Left ventricle myocardium inferior (tissue), 1 donor: ENCODE measurements at places on chromosomes 4 and X.

GRCh38 chrX:149516604-149517003 is 11.5 kb upstream of the IDS start:
- no peak for DNase-seq

DNA sequence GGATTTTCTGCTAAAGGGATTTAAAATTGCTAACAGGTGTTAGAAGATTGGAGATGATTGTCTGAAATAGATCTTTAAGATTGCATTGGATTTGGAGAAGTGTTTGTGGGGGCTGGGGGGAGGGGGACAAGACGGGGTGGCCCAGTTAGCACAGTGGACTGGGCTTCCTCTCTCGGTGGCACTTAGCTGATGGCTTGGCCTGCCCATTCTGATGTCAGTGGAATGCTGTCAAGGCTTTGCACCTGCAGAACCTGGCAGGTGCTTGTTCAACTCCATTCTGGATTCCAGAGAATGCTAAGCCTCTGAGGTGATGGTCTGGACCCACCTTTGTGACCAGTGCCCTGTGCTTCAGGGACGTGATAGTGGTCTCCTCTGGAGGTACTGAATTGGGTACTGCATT is 43.7 kb downstream of the ADD1 start:
- DNase-seq, result no peak

- no peak for DNase-seq
These were observed 19.1 kb downstream of the ATP5ME start for GRCh38 chr4:654871-655463.

- DNase-seq, result no peak
These were observed 315.4 kb upstream of the IGFBP7 start for GRCh38 chr4:57425610-57426009.

- DNase-seq, result no peak
These were observed 21.2 kb downstream of the PCGF3 start for GRCh38 chr4:726838-727237.

DNA sequence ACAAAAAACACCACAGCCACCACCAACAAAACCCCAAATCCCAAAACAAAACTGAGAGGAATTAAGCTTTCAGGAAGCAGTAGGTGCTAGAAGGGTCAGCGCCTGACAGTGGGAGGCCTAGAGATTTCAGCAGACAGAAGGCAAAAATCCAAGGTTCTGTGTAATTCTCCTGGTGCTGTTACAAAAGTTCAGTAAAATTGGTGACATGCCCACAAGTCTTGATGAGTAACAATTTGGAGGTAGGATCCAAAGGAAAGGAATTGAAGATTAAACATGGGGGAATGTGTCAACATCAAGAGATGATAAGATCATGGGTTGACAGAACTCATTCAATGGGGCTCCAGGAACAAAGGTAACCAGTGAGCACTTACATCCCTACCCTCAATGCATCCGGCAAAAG is 653.8 kb upstream of the CPEB2 start:
- DNase-seq, result no peak

- DNase-seq, result no peak
These were observed 411.9 kb downstream of the TRIML1 start for GRCh38 chr4:188551156-188551555.

- DNase-seq, result peak; percentile 18
These were observed 325.5 kb upstream of the F9 start for GRCh38 chrX:139204898-139205667.

- no peak for DNase-seq
These were observed 488.9 kb upstream of the FAT1 start for GRCh38 chr4:187212446-187213080.

- no peak for DNase-seq
These were observed 1571.9 kb downstream of the ADGRL3 start for GRCh38 chr4:62771983-62772557.

DNA sequence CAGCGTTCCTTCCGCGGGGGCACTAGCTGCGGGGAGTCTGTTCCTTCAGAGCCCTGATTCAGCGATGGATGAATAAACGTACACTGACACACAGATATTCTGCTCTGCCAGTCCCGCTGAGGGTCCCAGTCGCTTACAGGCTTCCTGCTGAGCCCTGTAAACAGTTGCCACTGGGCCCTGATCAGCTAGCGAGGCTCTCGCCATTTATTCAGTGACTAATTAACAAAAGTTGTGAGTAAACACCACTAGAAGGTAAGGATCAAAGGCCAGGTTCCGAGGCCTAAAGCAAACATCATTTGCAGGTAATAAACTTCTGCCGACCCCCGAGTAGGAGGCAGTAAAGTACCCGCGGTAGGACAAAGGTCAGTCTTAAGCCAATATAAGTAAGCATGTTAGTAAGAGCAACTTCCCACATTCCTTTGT is 442.6 kb upstream of the GALNT7 start:
- DNase-seq, result no peak

- DNase-seq, result no peak
These were observed 378.3 kb downstream of the FBXW7 start for GRCh38 chr4:152157629-152158028.

DNA sequence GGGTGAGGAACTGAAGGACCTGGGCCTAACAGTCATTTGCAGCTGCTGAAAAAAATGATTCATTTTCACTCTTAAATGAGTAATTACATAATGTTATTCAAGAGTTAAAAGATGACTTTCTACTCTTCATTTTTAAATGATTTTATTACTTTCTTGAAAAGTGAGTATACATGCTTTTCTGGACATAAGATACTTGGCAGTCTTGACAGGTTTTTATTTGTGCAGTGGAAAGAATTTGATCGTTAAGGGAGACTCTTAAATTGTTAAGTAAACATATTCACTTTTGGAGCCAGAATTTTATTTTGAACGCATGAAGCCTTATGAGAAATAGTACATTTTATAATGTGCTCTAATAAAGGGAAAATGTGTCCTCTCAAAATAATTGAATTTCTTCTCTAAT is 245.7 kb downstream of the TENM3 start:
- DNase-seq, result no peak

GRCh38 chr4:13298655-13299054 is 185.5 kb downstream of the RAB28 start:
- DNase-seq, result no peak

DNA sequence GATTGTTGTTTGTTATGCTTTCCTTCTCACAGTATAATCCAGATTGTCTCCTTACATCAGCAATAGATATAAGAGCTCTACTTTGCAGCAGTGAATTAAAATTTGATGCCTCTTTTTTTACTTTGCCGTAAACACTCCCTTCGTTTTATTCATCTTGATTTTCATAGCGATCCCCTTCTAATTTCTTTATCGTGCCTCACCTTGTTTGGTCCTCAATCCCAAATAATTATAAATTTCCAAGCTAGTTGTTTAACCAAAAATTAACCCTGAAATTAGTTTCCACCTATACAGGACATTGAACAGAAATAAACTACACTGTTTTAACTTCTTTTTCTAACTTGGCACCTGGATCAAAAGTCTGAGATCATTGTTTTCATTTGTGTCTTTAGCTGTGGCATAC is 35.1 kb upstream of the GRID2 start:
- no peak for DNase-seq

- no peak for DNase-seq
These were observed 50.2 kb upstream of the PDE5A start for GRCh38 chr4:119678761-119679160.

- DNase-seq, result no peak
These were observed 9.5 kb downstream of the AMBN start for GRCh38 chr4:70601422-70602039.

GRCh38 chrX:129961180-129962083 is 21.0 kb upstream of the BCORL1 start:
- DNase-seq, result peak; percentile 44

GRCh38 chr4:78544678-78545077 is 6.9 kb upstream of the ANXA3 start:
- DNase-seq, result no peak

DNA sequence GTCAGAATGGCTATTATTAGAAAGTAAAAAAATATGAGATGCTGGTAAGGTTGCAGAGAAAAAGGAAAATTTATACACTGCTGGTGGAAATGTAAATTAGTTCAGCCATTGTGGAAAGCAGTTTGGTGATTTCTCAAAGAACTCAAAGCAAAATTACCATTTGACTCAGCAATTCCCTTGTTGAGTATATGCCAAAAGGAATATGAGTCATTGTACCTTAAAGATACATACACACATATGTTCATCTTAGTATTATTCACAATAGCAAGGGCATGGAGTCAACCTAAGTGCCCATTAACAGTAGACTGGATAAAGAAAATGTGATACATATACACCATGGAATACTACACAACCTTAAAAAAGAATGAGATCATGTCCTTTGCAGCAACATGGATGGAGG is 148.2 kb downstream of the COMMD8 start:
- no peak for DNase-seq

DNA sequence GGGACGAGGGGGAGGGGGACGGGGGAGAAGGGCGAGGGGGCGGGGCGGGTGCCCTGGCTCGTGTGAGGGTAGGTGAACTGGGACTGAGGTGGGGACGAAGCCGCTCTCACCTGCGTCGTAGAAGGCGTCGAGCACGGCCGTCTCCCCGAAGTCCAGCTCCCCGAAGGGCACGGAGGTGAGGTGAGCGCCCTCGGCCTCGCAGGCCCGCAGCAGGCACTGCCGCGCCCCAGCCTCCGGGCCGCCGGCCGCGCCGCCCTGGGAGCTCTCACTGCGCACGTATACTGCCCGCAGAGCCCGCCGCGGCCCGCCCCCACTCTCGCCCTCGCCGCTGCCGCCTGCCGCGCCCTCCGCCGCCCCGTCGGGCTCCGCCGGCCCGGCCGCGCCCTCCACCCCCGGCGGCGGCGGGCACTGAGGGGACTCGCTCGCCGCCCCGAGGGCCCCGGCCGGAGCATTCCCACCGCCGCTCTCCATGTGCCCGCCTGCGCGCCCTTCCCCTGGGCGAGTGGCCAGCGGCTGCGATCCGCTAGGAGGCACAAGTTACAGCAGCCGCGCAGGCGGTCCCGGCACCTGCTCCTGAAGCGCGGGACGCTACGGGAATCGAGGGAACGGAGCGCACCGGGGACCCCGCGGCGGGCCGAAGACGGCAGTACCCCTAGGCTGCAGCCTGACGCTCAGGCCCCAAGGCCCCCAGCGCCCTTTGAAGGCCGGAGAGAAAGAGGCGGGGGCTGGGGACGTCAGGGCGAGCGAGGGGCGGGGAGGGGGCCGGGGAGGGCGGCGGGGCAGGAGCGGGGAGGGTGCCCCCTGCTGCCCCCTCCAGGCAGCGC is at the start of gene MAP3K15:
MAP3K15 (minus strand) TSS at position 718 of the 824 bp plus-strand sequence; CDS start at position 471, 247 bp downstream.
- DNase-seq, result peak; percentile 14

DNA sequence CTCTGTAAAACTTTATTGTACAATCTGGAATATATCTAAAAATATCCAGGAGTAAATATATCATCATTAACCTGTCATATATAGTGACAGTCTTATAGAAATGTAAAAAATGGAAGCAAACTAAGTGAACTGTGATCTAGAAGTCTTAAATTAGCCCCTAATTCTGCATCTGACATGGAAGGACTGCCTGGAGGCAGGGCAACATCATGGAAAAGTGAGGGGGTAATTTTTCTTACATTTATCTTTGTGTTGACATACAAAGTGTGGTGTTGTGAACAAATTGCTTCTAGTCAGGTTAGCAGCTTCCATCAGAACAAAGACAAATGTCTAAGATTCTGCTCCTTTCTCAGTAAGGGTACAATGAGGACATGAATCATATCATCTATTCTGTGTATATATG is 186.3 kb downstream of the C4orf33 start:
- DNase-seq, result no peak

DNA sequence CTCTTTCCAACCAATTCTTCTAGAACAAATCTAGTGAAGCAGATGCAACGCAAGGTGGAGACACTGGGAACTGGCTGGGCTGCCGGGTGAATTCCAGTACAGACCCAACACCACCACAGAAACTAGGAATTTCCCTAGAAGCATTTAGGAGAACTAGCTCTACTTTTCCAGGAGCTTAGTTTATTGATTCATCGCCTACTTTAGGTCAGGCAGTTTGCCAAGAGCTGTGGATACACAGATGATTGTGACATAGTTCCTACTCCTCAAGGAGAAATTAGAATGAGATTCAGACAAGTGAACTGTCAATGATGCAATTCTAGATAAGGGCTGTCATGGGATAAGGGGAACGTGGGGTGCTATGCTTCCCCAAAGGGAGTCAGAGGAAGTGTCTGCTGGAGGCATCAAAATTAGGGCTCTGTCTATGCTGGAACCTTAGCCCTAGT is 350.0 kb downstream of the CAMK2D start:
- DNase-seq, result no peak

GRCh38 chr4:7281691-7282665 is 89.6 kb downstream of the SORCS2 start:
- no peak for DNase-seq

- peak; percentile 16 for DNase-seq
These were observed 43.7 kb downstream of the MAGEA9 start for GRCh38 chrX:149825424-149825823.

DNA sequence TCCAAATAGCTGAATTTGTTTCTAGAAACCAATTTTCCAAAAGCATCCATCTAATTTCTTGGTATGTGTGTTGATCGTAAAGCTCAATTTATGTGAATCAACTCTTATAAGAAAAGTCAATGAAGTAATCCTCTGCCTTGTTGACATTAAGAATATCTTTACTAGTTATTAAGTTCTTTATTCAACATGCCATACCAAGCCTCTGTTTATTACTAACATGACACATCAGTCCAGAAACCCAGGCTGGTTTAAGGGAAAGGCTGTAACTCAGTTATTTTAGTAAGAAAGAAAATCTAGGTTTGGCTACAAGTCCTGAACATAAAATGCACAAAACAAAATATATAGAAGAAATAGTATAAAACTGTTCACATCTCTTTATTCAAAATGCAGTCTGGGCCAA is 48.0 kb downstream of the KLHL34 start:
- DNase-seq, result no peak

- no peak for DNase-seq
These were observed 57.1 kb downstream of the ENPEP start for GRCh38 chr4:110532901-110533589.

DNA sequence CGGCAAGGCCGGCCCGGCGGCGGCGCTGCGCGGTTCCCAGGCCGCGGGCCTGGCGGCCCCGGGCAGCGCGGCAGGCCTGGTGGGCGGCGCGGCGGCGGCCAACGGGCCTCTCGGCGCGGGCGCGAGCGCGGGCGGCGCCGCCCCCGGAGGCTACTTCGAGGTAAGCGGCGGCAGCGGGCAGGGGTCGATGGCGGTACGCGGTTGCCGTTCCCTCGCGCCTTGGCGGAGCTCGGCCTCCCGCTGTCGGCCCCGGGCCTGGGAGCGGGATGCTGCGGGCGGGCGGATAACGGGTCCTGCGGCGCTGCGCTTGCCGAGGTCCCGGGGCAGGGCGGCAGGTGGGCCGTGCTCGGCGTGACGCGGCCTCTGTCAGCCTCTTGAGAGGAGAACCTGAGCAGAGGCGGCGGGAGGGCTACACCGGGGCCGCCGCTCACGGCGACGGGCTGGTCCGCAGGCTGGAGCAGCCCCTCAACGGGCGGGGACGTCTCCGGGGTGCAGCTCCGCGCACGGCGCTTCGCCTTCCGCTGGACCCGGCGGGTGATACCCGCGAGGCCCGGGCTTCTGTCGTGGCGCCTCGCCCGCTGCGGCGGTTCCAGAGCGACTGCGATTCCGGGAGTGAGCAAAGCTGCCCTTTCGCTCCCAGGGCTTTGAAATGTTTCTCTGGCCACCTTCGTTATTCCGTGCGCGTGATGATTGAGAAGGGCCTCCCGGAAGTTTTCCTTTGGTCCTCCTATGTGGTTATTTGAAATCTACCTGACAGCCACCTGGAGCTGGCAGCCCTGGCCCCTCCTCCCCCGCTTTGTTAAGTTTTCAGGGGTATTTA is 774 bp downstream of the FAM193A start:
- DNase-seq, result peak; percentile 37
